ENCODE measurements at places on chromosomes 3 and 15.

- DNase-seq, result no peak
Observed at GRCh38 chr15:38761681-38762080, 197.1 kb upstream of the RASGRP1 start.

GRCh38 chr3:61454006-61454585, 107.3 kb upstream of the PTPRG start:
- no peak for DNase-seq

- DNase-seq, result no peak
Observed at GRCh38 chr3:158221426-158221825, 111.5 kb downstream of the RSRC1 start.

GRCh38 chr3:170448584-170448983, 29.9 kb downstream of the CLDN11 start:
- no peak for DNase-seq

DNA sequence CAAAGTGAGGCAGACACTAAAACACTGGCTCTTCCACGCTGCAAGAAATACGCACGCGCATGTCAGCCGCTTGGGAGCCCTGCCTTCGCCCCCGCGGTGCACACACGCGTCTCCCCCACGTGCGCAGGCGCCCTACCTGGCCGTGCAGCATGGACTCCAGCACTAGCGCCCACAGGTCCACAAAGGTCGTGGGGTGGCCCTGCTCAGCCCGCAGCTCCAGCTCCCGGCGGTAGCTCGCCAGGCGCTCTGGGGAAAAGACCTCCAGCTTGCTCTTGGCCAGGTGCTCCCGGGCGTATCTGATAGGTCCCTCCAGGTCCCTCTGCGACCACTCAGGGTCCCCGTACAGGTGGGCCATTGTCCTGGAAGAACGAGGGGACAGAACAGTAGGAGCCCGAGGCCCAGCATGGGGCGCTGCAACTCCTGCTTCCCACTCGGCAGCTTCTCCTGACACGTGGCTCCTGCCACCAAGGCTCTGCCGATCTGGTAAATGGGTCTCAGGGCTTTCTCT, 14.9 kb downstream of the PLA2G4D start:
- DNase-seq, result no peak

GRCh38 chr3:42368861-42369260, 41.5 kb downstream of the LYZL4 start:
- DNase-seq, result no peak

GRCh38 chr15:70488002-70488605, 275.3 kb downstream of the UACA start:
- DNase-seq, result peak; percentile 82

DNA sequence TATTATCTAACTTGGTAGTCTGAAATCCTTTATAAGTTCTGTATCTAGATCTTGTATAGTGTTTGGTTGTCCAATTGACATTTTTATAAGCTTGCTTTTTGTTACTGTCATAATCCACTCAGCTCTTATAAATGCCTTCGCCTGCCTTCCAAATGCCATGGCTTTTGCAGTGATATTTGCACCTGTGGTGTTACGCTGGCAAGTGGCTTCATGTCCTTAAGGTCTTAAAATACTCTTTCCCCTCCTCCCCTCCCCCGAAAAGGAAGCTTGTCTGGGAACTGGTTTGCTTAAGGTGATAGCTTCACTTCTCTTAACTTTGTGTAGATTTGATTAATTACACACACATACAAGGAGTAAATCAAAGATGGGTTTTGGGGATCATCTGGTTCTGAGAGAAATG, 62.0 kb downstream of the ABHD2 start:
- DNase-seq, result no peak

DNA sequence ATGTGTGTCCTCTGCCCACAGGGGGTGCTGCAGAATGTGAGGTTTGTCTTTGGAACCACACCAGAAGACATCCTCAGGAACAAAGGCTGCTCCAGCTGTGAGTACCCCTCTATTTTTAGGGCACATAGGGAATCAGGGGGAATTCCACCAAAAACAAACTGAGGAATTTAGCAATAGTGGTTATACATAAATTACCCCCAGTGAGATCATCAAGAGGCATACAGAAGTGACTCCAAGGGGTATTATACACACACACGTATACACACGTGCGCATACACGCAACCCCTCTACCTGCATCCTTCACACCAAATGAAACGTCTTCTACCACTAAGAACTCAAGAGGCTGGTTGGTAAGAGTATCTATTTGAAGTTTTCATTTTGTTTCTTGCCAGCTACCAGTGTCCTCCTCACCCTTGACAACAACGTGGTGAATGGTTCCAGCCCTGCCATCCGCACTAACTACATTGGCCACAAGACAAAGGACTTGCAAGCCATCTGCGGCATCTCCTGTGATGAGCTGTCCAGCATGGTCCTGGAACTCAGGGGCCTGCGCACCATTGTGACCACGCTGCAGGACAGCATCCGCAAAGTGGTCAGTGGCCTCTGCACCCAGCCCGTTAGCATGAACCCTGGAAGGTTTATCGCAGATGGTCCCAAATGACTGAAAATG, 2.9 kb downstream of the THBS1 start:
- DNase-seq, result no peak

DNA sequence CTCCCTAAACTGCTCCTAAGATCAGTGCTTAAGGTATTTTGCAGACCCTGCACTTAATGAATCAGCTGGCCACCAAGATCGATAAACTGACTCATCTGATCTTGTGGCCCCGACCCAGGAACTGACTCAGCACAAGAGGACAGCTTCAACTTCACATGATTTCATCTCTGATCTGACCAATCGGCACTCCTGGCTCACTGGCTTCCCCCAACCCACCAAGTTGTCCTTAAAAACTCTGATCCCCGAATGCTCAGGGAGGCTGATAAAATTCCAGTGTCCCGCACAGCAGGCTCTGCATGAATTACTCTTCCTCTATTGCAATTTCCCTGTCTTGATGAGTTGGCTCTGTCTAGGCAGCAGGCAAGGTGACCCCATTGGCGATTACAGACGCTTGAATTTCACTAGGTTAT, 13.5 kb downstream of the HTR3E start:
- no peak for DNase-seq

- no peak for DNase-seq
Observed at GRCh38 chr3:127630811-127631714, 2.1 kb downstream of the PODXL2 start.

DNA sequence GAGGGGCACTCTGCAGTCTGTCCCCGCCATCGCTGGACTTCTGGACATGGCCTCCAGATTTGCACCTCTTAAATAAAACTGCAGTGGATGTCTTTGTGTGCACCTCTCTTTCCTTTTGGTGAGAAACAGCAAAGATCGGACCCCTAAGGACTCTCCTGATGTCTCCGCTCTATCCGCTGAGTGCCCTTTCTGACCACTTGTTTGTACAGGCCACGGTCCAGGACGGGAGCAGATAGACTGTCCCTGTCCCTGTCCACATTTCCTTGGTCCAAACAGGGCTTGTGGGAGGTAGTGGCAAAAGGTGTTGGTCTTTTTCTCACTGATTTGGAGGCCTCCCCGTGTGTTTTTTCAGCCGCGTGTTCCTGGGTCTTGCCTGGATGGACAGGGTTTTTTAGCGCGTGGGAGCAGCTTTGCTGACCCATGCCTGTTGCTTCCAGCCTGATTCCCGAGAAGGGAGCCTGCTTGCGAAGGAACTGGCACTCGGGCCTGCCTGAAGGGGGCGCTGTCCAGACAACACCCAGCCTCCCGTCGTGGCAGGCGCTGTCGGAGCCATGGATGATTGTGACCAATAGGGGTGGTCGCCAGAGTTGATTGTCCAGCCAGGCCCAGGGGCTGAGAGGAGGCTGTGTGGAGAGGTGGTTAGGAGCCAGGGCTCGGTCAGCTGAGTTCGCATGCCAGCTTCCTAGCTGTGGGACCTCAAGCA, 13.2 kb upstream of the STAB1 start:
- no peak for DNase-seq

- DNase-seq, result no peak
Observed at GRCh38 chr3:60056404-60056803, 1006.6 kb upstream of the CFAP20DC start.

GRCh38 chr15:70164910-70165715, 67.4 kb upstream of the TLE3 start:
- DNase-seq, result no peak

GRCh38 chr15:26178640-26179220, 315.6 kb upstream of the ATP10A start:
- no peak for DNase-seq

DNA sequence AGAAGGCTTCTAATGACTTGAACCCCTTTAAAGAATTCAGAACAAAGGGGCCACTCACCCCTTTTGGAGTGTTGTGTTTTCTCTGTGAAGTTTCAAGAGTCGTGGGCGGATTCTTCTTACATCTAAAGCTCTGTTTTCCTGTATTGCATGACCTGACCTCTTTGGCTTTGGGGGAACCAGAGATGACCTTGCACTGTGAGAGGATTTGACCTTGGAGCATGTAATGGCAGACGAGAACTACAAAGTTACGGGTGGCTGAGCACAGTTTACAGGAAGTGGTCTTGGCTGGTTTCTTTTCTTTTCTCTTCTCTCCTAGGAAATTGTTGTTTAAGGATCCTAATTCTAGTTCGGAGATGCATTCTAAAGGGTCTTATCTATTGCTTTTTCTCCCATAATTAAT, 6.2 kb upstream of the BDH1 start:
- DNase-seq, result no peak

GRCh38 chr3:13610006-13610570, 61.2 kb downstream of the FBLN2 start:
- no peak for DNase-seq

DNA sequence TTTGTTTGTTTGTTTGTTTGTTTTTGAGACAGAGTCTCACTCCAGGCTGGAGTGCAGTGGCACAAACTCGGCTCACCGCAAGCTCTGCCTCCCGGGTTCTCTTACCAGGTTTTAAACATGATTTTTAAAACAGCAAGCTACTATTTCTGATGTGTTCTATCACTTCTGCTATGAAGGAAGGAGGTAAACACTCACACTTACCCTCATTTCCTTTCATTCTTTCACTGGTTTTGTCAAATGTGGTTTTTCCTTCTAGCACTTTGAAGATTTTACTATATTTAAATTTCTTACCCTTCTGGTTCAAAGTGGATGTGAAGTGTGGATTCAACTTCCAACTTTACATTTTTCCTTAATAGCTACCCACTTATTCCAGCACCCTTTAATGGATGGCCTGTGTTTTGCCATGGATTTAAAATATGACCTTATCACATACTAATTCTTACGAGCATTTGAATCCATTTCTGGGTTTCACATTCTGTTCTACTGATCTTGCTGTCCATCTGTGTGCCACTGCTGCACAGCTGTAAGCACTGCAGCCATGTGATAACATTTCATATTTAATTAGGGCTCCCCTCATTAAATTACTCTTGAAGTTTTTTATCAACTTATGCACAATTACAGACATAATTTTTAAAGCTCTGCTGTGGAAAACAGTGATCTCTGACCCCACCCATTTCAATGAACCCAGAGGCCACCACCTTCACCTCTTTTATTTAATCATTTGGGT, 42.3 kb downstream of the TXNRD3 start:
- DNase-seq, result no peak

GRCh38 chr3:27532426-27533260, 48.5 kb upstream of the SLC4A7 start:
- no peak for DNase-seq

GRCh38 chr15:100114100-100114499, 227.7 kb downstream of the ADAMTS17 start:
- DNase-seq, result no peak

DNA sequence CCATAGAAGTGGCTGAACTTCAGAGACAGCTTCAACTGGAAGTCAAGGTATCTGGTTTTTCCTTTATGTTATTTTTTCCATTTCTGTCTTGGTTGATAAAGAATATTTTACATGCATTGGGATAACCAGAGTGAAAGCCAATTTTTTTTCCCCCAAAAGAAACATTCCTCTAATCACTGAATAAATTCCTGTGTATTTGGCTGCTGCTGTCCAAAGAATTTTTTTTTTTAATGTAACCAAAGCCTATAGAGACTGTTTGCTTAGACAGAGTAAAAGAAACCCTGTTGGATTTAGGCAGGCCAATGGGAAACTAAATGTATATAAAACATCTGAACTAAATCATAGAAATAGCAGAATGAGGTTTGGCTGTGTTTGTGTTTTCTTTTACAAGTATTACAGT, 75.2 kb downstream of the CGNL1 start:
- DNase-seq, result no peak

DNA sequence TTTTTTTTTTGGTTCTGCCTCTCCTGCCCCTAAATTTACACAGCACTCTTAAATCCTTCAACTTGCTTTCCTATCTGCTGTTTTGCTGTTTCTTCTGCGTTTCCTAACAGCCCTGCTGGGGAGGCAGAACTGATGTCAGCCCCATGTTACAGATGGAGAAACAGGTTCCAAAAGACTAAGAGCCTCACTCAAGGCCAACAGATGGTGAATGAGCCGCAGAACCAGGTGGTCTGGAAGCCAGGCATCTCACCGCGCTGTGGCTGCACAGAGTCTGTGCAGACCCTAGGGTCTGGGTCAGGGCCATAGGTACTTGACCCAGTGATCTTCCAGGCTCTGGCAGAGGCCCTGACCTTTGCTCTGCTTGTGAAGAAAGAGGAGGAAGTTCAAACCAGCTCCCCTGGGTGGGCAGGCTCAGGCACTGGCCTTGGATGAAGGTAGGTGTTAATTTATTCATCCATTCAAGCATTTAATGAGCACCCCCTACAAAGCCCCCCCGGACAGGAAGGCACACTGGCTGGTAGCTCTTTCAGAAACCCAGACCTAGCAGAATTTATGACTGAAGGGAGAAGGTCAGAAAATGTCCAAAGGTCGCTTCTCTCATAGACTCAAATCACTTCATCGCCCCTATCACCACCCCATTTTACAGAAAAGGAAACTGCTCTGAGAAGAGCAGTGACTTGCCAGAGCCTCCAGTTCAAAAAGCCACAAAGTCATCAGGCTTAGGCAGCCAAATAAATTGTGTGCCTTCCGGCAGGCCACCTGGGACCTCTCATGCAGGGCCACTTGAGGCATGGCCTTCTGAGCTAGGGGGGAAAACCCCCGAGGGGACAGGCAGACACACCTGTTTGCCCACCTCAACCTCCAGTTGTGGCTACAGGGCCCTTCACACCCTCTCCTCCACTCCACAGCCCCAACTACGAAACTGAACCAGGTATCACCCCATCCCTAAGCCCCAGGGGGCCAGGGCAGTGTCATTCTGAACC, 2.7 kb downstream of the CHDH start:
- DNase-seq, result no peak

GRCh38 chr3:63364910-63365309, 86.8 kb downstream of the SYNPR start:
- DNase-seq, result no peak

DNA sequence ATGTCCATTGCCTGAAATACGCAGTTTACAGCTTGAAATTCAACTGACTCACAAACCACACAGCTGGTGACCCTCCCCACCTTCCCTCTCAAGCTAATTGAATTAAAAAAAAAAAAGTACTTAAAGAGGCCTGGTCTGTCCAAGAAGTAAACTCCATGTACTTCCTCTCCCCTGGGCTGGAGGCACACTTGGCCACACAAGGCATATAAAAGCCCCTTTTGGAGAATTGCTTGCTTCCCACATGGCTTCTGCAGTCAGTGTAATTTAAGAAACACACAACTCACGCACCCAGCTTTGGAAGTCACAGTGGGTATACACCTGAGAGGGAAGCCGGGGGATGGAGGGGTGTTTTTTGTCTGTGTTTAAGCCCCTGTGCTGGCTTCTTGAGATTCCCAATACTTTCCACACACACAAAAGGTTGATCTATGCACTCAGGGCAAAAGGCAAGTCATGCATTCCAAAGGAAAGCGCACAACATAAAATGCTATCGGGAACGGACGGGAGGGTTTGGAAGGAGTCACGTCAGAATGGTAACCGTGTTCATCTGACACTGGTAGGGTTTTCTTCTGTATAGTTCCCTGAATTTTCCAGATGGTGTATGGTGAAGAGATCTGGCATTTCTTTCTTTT, 106.6 kb upstream of the ALDH1A3 start:
- no peak for DNase-seq

Data from activated CD4-positive, CD25-positive, alpha-beta regulatory T cell treated with anti-CD3 and anti-CD28 coated beads, Interleukin-2, amount 50 U/mL, for 72 hours (primary cell).